ENCODE measurements at places on chromosomes 12 and 14.

- DNase-seq, result no peak
These were observed 151.8 kb upstream of the NPAS3 start for GRCh38 chr14:32786886-32787285.

- DNase-seq, result no peak
These were observed 30.8 kb downstream of the TMTC3 start for GRCh38 chr12:88172844-88173407.

DNA sequence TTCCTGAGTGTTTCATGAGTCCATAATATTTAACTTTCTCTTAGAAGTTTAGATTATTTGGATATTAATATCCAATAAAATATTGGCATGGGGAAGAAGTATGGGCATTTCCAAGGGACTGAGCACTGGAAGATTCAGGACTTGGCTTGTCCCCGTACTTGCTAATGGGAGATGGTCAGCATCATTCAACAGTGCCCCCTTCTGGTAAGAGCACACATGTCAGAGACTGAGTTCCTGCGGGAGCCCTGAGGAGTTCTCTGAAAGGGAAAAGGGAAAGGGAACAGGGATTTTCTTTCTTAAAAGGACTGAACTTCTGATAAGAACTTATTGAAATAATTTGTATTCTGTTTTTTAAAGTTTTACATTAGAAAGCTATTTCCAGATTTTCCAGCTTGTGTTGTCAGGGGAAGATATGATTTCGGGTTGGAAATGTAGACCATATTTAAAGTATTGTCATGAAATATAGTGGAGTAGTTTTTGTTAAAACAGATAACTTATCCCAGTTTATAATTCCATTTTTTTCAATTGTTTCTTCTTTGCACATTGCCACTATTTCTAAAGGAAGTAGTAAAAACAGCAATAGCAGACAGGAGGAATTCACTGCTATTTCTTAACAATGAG lies 59.8 kb upstream of the C12orf71 start:
- DNase-seq, result no peak

DNA sequence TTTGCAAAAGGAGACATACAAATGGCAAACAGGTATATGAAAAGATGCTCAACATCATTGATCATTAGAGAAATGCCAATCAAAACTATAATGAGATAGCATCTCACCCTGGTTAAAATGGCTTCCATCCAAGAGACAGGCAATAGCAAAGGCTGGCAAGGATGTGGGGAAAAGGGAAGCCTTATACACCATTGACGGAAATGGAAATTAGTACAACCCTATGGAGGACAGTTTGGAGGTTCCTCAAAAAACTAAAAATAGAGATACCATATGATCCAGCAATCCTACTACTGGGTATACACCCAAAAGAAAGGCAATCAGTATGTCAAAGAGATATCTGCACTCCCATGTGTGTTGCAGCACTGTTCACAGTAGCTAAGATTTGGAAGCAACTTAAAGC lies 17.3 kb upstream of the CKAP4 start:
- no peak for DNase-seq

DNA sequence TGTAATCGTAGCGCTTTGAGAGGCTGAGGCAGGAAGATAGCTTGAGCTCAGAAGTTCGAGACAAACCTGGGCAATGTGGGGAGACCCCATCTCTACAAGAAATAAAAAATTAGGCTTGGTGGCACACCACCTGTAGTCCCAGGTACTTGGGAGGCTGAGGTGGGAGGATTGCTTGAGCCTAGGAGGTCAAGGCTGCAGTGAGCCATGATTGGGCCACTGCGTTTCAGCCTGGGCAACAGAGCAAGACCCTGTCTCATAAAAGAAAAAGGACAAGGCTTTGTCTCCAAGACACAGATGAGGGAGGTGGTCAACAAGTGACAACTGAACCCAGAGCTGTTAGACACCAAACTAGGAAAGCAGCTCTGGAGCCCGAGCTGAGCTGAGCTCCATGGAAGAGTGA lies 14.5 kb upstream of the TAMALIN start:
- no peak for DNase-seq

DNA sequence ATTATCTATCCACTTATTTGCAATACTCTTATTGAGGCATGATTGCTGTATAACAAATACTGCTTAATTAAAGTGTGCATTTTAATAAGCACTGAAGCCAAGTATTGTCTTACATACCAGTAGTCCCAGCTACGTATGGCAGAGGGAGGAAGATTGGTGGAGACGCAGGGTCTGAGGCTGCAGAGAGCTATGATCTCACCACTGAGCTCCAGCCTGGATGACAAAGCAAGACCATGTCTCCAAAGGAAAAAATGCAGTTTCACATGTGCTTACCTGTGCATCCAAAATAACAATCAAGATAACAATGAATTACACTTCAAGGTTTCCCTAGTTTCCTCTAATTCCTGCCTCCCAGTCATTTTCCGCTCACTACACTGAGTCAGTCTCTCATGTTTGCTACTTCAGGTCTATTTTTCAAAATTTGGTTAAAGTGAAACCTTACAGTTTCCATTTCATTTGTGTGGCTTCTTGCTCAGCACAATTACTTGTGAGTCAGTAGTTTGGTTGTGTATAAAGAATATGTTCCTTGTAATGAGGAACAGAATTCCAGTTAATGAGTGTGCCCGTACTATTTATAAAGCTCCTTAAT lies 1250.1 kb downstream of the TMEM121 start:
- no peak for DNase-seq

- no peak for DNase-seq
These were observed 166.9 kb downstream of the NELL2 start for GRCh38 chr12:44709166-44709565.

- no peak for DNase-seq
These were observed 238.1 kb downstream of the FOXN3 start for GRCh38 chr14:89178800-89179535.

DNA sequence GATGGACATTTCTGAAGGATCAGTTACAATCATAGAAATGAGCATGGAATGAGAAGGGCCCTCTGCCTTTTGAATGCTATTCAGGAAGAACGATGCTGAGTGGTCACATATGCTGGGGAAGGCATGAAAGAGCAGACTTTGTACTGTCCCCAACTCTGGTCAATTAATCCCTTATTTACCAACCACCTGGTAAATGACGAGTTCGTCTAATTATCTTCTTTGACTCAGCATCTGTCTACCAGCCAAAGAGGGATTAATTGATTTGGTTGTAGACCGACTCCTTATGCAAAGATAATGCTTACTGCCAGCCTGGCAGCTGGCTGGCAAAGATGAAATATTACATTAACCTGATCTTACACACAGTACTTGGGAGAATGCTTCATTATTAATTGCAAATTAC lies 152.2 kb downstream of the CHST11 start:
- no peak for DNase-seq

DNA sequence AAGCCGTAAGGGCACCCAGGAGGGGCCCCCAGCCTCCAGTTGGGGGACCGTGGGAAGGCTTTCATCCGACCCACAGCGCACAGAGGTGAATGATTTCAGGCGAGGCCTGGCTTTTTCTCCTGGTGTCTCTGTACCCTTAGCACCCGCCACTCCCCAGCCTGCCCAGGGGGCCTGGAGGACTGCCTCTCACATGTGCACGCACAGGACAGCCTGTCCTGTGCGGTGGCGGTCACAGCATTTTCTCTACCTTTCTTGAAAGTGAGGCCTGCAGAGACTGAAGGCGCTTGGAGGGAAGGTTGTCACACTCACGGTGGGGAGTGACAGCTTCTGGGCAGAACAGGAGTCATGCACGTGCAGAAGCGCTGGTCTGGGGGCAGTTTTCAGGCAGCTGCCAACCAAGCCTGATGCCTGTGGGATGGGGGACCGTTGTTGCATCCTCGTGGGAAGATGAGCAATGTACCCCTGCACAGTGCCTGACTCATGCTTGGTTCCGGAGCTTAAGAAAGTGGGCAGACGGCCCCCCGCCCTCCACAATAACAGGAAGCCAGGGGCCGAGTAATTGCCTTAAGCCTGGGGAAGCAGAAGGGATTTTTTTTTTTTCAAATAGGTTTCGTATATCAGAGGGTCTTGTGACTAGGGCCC lies 148.1 kb downstream of the TSPAN9 start:
- DNase-seq, result peak; percentile 63

DNA sequence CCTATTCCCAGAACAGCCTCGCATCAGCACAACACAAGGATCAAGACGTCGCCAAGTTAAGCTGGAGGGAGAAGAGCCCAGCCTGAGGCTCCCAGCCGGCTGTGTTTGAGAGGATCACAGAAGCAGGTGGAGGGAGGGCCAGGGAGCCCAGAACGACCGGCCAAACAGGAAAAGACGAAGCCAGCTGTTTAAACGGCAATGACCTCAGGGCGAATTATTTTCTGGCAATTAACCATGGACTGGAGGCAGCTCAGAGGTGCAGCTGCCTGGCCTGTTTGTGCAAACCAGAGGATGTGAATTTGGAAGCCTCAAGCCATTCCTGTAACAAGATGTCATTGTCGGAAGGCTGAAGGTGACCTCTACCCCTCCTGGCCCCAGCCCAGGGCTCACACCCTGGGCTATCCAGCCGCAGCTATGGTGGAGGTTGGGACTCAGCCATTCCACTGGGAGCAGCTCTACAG lies 175.8 kb upstream of the PRMT8 start:
- no peak for DNase-seq

DNA sequence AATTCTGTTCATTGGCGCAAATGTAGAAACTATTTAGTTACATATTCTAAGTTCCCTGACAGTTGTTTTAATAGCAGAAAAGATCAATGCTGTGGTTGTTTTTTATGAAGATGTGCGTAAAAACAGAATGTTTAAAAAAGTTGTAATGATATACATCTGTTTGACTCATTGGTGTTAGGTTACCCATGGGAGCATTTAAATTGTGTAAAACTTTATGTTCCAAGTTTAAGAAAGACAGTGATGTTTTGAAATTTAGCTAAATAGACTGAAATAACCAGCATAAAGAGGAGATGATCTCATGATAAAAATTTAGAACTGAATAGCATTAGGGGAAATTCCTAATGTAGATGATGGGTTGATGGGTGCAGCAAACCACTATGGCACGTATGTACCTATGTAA lies 3.6 kb downstream of the PELI2 start:
- DNase-seq, result no peak

DNA sequence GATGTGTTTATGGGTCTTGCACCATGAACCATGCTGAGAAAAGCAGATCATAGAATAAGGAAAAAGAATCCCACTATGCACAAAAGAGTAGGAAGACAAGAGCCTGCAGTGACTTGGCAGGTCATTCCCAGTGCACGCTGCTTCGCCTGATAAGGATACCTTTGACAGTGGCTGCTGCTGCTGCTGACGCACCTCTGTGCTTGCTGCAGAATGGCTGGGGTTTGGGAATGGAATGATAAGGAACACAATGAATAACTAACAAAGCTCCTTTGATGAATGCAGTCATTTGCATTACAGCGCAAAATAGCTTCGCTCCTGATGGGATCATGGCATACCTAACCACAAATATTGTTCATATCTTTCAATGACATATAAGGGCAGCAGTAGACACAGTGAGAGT lies 278.7 kb downstream of the PDZRN4 start:
- no peak for DNase-seq

- no peak for DNase-seq
These were observed 119.9 kb upstream of the NCOR2 start for GRCh38 chr12:124687174-124687902.
